ENCODE measurements at places on chromosomes 11 and 22.

GRCh38 chr11:12537778-12538401, 136.3 kb upstream of the TEAD1 start:
- DNase-seq: no peak

GRCh38 chr11:67002297-67002913, 20.5 kb upstream of the SYT12 start:
- DNase-seq: no peak

- no peak for DNase-seq
These were observed 26.3 kb upstream of the ALDH3B2 start for GRCh38 chr11:67700548-67701262.

DNA sequence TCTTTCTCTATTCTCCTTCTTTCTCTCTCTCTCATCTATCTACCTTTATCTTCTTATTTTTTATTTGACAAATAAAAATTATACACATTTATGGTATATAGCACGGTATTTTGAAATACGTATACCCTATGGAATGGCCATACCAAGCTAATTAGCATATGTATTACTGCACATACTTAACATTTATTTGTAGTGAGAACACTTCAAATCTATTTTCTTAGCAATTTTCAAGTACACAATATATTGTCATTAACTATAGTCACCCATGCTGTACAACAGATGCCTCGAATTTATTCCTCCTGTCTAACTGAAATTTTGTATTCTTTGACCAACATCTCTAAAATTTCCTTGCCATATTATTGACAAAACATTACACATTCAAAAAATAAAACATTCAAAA, 447.1 kb downstream of the MIAT start:
- no peak for DNase-seq

DNA sequence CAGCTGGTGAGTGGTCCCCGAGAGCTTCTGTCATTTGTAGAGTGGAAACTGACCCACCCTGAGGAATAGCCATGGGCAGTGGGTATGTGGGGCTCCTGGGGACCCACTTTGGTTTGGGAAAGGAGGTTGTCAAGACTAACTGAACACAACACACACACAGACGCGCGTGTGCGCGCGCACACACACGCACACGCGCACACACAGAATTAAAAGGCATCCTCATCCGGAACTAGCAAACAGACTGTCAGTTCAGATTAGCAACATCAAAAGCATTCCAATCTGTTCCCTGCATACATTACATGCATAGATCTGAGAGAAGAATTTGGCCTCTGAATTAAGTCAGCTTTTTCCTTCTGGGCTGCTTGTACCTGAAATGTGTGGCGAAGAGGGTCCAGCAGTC, 284.7 kb downstream of the ST3GAL4 start:
- DNase-seq: no peak

DNA sequence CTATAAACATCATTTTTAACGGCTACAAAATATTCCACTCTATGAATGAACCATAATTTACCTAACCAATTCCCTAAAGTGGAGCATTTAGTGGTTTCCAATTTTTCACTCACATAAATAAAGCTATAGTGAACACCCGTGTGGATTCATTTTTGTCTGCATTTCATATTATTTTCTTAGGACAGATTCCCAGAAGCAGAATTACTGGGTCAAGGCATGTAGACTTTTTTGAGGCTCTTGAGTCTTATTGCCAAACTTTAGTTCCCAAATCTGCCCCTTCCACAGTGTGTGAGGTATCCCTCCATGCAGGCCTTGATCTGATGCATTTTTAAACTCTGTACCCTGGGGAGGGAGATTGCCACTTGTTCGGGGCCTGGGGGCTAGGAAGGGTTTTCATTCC, 198.2 kb downstream of the TENM4 start:
- no peak for DNase-seq

GRCh38 chr11:110044226-110044968, 48.8 kb upstream of the ZC3H12C start:
- DNase-seq: no peak

DNA sequence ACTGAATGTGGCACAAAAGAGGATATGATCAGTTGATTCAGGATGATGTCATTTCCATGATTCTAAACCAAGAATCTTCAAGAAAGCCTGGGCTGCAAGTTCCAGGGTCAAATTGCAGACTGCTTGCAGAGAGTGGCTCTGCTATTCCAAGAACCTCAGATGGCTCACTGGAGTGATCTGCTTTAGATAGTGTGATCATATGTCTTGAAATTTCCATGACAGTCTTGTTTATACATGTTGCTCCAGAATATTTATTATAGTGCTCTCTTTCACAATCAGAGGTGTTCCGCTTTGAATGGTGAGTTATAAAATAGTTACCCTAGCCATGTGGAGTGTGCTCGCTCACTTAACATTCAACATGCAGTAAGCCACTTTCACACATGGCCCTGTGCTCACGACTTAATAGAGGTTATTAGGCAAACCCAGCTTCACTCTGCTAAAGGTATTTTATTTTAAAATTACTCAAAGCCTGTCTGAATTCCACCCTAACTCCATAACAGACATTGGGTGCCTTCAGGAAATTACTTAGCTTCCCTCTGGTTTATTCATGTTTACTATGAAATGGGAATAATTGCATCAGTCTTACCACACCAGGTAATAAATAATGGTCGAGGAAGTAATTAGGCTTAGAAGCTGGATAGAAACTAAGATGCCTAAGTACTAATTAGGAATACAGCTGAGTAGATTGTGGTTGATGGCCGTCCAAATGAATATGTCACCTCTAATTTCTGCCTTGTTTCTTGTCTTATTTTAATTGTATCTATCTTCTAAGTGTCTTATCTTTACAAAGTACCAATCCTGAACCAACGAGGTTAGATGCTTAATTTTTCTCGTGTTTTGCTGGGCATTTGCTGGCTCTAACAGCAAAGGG, 187.9 kb downstream of the ETS1 start:
- no peak for DNase-seq

DNA sequence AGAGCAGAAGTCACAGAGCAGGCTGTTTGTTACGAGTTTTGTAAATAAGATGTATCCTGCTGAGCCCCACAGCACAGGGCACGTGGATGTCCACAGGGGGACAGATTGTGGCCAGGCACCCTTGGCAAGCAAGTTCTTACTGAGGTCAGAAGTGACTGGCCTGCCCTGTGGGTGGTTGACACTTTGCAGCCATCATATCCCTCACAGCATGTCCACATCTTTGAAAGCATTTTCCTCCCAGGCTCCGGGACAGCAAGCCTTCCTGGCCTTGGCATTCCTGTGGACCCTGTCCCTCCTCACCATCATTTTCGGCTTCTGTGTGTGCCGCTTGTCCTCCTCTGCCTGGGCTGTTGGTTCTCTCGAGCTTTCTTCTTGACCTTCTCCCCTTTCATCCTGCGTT, 189.5 kb downstream of the TBC1D22A start:
- no peak for DNase-seq

DNA sequence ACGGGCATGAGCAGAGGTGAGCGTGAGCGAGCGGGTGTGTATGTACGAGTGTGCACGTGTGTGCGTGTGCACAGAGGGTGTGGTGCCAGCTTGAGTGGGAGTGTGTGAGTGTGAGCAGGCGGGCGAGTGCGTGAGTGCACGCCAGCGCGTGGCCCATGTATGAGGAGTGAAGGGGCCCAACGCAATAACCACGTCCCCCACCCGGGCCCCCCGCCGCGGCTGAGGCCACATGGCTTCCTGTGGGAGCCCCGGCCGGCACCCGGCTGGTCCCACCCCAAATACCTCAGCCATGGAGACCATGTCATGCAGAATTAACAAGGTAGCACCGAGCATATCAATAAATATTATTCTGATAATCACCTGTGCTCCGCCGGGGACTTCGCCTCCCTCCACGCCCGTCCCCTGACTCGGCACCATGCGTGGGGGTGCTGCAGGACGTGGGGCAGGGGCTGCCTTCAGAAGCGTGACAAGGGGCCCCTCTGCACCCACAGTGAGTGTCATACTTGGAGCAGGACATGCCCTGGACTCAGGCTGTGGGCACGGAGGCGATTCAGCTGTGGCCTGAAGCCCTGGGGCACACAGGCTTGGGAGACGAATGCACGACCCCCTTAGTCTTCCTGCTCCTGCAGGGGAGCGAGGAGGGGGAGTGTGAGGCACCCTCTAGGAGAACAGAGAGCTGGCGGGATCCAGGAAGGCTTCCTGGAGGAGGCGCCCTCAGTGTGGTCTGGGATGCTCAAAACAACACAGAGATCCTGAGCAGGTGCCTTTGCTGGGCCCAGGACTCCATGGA, 5.6 kb upstream of the TRABD start:
- peak; percentile 40 for DNase-seq

DNA sequence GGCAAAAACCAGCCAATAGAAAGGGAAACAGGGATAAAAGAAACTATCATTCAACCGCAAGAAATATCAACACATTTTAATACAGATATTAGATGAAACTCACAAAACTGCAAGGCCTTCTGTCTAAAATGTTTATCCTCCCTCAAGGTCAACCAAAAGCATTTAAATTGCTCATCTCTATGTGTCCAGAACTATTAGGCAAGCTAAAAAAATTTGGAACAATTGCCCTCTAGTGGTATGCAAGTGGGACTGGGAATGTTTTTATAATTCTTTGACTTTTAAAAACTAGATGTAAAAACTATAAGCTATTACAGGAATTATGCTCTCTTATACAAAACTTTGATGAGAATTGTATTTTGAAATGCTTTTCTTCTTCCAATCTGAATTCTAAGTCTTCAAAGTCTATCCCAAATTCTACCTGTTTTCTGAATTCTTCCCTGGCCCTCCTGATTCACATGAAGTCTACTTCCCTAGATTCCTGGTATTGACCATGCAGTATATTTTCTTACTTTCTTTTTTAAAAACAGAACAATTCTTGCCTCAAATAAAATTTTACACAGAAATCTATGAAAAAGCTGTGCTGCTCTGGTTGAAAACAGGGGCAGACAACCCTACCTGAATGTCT, 4.9 kb downstream of the CWC15 start:
- DNase-seq: no peak

DNA sequence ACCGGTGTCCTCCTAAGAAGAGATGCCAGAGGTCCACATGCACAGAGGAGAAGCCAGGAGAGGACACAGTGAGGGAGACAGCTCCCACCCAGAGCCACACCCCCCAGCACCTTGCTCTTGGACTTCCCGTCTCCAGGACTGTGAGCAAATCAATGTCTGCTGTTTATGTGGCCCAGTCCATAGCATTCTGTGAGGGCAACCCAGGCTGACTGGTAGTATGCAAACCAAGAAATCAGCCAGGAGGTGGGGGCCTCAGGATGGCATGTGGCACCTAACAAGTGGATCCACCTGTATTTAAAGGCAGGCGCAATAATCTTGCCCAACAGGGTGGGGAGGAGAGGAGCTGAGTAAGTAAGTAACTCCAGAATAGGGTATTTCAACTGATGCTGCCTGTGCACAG, 136.4 kb downstream of the BRD1 start:
- no peak for DNase-seq

DNA sequence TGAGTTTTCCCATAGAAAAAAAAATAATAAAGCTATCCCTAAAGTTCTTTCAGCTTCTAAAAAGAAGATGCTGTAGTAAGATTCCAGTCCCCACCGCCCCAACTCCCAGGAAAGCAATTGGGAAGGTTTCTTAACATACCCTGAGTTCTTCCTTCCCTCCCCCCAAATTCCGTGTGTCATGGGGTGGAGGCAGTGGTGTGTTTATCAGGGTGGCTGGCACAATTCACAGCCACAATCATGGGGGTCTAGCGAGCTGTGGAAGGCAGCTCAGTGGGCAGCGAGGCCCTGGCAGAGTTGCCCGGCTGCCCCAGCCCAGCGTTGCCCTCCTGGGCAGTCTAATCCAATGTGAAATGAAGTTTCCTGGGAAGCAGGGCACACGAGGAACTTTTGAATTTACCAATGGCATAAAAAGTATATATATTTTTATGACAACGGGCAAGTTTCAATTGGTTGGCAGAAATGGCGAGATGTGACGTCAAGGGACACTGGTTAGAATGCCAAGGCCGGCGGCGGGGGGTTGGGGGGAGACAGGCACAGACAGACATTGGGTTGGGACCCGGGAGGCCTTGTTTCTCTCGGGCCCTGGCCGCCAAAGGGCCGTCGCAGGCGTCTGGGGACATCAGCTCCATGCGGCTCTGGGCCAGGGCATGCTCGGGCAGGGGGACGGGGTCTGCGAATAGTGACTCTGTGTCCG, 80.7 kb upstream of the PPARA start:
- DNase-seq: peak; percentile 97

GRCh38 chr11:67687986-67688385, 13.6 kb upstream of the ALDH3B2 start:
- no peak for DNase-seq

DNA sequence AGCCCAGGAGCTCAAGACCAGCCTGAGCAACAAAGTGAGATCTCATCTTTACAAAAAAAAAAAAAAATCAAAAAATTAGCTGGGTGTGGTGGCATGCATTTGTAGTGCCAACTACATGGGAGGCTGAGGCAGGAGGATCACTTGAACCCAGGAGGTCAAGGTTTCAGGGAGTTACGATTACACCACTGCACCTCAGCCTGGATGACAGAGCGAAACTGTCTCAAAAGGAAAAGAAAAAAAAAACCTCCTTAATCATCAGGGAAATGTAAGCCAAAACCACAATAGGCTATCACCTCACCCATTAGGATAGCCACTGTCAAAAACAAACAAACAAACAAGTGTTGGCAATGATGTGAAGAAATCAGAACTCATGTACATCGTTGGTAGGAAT, 13.4 kb downstream of the DGCR2 start:
- DNase-seq: no peak

- no peak for DNase-seq
These were observed 33.8 kb upstream of the DKK3 start for GRCh38 chr11:12042215-12042676.

GRCh38 chr11:121514432-121515334, 61.9 kb upstream of the SORL1-AS1 start:
- DNase-seq: no peak

DNA sequence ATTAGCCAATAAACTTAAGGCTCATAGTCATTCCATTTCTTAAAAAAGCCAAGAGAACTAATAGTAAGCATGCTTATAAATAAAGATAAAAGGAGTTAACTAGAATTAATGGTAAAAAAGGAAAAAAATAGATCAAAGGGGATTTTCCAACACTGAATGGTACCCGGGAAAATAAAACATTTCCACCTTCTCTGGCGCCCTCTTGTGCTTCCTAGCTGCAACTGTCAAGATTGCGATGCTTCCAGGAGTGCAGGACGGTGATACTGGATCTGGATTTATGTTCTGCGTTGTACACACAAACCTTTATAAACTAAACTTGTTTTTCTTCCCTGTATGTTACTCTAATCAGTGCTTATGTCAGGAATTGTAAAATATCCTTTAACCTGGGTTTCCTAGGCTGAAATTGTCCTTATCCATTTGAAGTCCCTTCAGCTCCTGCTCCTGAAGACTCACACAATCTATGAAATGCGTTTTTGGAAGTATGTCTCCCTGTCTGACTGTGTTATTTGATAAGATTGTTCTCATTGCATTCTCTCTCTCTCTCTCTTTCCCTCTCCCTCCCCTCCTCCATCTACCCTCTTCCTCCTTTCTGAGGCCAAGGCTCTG, 9.6 kb upstream of the HTATIP2 start:
- peak; percentile 52 for DNase-seq

- DNase-seq: no peak
These were observed 443.5 kb downstream of the AASDHPPT start for GRCh38 chr11:106520920-106521319.

- DNase-seq: no peak
These were observed 100.5 kb upstream of the IGLL5 start for GRCh38 chr22:22787151-22787550.

- DNase-seq: no peak
These were observed 75.7 kb downstream of the CCDC83 start for GRCh38 chr11:85930879-85931366.
